ENCODE measurements at places on chromosomes 3 and 15.

GRCh38 chr3:100603469-100603868, 5.9 kb upstream of the ADGRG7 start:
- DNase-seq, result no peak

- DNase-seq, result no peak
These were observed 45.2 kb upstream of the GOLGA8B start for GRCh38 chr15:34628577-34629152.

DNA sequence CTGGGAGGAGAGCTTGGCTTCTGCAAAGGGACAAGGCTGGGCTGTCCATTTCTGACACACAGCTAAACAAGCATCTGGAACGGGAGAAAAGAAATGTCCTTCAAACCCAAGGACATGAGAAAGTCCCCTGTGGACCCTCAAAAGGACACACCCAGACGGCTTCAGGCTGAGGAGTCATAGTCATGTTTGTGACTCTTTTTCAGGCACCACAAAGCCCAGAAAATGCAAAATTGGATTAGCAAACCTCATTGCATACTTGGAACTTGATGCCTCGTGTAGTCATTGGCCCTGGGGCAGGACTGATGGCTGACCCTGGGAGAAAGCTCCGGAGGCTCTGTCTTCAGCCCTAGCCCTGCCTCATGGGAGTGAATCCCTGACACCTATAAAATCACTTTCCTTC, 21.5 kb downstream of the FAM174B start:
- no peak for DNase-seq

DNA sequence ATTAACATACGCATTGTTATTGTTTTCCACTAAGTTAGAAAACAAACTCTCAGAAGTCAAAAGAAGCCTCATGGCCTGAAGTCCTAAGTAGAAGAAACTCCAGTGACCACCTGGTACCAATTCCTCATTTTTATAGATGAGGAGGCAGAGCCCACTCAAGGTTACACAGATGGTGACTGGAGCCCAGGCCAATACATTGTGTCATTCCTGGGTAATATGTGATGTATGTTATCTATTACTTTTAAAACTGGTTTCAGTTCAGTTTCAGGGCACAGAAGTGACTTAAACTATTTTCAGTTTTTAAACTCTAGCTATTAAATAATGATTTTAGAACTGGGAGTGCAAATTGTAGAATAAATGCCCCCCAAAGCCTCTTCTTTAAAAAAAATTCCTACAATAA, 66.7 kb upstream of the STXBP5L start:
- no peak for DNase-seq

- no peak for DNase-seq
These were observed 449.5 kb downstream of the SHQ1 start for GRCh38 chr3:72398781-72399180.

GRCh38 chr3:468172-468571, 271.6 kb downstream of the CHL1 start:
- no peak for DNase-seq

GRCh38 chr3:153244961-153245360, 82.9 kb downstream of the RAP2B start:
- DNase-seq, result no peak

DNA sequence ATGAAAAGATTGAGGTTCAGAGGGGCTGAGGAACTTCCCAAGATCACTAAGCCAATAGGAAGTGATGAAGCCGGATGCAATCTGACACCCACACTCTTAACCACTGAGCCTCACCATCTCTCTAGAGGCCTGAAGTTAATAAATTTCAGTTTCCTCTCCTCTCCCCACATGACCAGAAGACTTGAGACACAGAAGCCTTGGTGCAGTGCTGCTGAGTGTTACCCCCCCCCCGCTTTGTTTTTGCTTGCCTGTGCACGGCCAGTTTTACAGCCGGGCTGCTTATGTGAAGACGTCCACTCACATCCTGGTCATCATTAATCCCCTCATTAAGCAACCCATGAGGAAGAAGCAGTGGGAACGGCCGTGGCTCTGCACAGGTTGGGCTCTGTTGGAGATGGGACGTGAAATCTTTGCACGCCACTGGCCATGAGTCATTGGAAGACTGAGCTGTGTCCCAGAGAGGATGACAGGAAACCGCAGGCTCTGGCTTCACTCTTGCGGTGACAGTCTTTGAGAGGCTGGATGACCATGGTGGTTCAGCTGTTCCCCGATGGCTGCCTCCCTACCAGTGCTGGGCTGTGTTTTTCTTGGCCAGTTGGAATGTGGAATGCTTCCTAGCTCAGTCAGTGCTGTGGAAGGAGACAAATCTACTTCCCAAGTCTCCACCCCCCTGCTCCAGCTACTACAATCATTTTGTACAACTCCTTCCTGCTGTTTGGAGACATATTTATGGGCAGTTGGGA, 232.6 kb upstream of the LRTM1 start:
- DNase-seq, result no peak

DNA sequence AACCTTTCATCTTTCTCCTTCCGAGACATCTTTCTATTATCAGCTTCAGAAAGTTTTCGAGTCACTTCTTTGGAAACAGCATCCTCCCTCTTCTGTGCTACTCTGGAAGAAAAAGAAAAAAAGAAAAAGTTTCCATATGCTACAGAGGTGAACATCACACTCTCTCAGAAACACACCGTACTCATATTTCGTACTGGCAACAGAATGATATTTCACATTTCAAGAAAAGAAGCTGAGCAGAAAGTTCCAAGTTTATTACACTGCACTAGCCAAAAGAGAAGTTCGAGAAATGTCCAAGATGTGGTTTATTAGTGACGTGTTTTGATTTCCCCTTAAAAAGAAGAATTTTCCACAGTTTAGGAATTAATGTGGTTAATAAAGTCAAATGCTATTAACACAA, 6.0 kb downstream of the SSR3 start:
- no peak for DNase-seq

- no peak for DNase-seq
These were observed 323.7 kb downstream of the ZNF621 start for GRCh38 chr3:40848421-40848820.

DNA sequence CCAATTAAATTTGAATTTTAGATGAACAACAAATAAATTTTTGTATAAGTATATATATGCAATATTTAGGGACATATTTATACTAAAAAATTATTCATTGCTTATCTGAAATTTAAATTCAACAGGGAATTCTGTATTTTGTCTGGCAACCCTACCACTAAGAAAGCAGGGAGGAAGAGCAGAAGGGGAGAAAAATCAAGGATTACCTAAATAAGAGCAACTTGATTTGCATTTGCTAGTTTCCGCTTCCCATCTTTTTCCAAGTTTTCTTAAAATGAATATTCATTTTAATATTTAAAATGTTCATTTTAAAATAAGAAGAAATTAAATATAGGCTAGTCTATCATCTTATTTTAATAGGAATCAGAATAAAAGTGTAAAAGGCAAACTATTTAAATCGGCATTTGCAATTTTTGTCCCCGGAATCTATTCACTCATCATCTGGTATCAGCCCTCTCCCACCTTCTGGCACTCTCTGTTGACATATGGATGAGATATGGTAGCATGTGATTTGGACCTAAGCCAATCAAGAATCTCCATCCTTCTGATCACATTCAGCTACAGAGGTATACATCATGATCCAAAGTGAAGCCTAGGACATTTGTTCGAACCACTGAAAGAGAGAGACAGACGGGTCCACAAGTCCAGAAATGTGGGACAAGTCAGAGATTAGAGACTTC, 82.6 kb downstream of the TRANK1 start:
- no peak for DNase-seq

DNA sequence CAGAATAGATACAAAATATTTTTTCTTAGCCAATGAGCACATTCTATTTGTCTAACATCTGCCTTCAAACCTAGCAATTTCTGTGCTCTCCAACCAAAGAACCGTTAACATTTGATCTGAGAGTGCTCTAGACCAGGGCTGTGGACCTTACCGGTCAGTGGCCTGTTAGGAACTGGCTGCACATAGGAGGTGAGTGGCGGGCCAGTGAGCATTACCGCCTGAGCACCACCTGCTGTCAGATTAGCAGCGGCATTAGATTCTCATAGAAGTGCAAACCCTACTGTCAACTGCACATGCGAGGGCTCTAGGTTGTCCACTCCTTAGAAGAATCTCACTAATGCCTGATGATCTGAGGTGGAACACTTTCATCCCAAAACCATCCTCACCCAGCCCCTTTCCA, 131.7 kb downstream of the CADM2 start:
- no peak for DNase-seq

- DNase-seq, result no peak
These were observed 192.7 kb upstream of the HES1 start for GRCh38 chr3:193943200-193943599.

- no peak for DNase-seq
These were observed 45.7 kb downstream of the C2CD4B start for GRCh38 chr15:62119227-62119864.

GRCh38 chr15:75420698-75421097, 30.8 kb downstream of the SIN3A start:
- DNase-seq, result no peak

DNA sequence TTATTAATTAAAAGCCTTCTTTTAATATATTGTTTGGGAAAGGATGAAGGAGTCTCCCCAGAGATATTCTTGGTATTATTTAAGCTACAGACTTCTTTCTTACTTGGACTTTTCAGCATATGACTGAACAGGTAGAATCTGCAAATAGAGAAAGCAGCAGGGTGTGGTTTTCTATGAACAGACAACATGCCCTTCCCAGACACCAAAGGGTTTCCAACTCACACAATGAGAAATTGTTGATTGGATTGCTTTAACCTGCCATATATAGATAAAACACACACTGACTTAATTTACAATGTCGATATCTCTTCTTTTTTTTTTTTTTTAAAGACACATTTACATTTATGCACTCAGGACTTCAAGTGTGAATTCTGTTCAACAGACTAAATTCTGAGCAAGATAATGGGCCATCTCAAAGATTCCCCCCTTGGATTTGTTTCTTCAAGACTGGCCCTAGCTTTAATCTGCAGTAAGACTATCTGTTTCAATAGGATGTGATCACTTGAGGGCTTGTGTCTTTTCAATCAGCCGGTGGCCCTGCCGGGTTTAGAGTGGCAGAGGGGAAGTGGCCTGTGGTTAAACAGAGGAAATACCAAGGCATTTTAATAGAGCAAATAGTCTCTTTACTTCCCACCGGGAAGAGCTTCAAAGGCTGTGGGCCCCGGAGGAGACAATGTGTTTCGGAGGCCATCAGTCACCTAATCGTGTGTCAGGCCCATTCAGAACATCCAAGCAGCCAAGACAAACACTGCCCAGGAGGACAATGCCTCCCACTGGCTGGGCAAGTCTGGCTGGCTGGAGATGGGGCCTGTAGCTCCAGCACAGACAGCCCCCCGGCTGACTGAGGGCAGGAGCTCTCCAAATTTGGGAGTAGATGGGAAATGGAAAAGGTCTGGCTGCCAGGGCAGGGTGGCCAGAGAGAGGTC, 6.1 kb downstream of the IL17RD start:
- DNase-seq, result no peak

DNA sequence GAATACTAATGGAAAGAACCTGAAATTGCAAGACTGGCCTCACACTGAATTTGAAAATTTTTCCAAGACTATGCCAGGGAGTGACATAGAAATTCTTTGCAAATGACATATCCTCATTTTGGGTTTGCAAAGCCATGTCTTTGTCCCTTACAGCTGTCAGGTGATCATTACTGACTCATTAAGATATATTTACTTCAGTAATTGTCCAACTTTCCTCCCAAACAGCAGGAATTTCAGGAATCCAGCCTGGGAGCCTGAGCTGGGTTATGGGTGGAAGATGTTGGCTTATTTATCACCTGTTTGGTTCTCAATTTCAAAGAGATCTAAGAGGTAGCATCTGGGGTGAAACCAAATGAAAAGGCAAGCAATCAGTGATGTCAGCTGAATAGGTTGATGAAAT, 111.6 kb upstream of the ACP3 start:
- no peak for DNase-seq

DNA sequence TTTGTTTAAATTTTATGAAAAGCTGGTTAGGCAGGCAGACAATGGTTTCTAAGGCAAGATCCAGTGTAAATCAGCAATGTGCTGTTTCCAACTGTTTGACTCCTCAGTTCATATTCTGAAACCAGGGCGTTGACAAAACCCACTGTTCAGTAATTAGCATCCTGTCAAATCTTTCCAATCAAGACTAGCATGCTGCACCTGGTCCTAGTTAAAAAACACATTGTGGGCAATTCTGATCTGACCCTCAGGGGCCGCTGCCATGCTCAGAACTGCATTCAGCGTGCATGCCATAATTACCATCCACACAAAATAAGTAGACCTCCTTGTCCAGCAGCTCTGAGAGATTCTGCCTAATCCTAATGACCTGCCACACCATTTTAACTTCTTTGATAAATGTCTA, 20.9 kb upstream of the RBP1 start:
- no peak for DNase-seq

DNA sequence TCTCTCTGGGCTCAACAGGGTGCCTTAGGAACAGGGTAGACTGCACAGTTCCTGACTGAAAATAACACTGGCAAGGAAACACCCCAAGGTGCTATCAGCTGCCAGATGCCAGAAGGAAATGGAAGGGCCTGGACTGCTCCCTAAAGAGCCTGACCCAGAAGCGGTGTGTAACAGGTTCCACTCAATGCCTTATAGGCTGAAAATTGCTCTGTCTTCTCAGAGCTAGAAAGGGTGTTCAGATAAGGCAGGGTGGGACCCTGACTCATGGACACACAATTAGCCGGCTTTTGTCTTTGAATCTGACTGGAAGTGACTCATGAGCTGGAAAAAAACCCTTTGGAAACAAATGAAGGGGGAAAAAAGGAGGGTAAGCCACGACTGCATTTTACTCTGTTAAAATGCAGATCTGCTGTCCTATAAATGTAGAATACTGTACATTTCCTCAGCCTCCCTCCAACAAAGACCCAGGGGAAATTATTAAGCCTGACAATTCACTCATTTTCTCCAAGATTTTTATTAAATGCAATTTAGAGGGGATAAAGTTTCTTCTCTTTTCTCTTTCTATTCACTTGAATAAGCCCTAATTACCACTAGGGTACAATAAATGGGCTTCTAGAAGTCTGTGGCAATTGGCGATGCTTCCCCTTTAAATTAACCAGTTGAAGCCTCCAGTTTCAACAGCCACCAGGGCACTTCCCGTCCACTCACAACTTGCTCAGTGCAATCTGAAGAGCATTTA, 160.2 kb upstream of the TBL1XR1 start:
- no peak for DNase-seq

DNA sequence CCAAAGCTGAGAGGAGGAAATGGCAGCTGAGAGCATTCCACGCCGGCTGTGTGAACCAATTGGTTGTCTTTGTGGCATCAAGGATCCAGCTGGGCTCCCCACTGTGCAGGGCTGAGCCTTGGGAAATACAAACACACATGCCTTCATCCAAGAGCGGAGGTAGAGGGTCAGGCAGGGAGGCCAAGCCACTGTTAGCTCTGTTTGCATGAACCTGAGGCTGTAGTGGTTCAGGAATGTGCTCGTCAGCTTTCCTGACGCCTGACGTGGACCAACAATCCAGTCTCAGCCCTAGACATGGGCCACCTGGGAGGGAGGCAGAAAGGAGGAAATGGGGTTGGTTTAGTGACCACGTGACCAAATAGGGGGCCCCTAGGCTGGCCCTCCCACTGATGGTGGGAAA, 276.9 kb downstream of the TLE3 start:
- no peak for DNase-seq

- no peak for DNase-seq
These were observed 52.8 kb downstream of the SHOX2 start for GRCh38 chr3:158053386-158053785.

Measured in cortex of kidney (tissue), 1 donor.